HCEC 1CT (cell line): ENCODE measurements at places on chromosomes 5 and 9.
A peak's percentile ranks its signal among the peaks of the same experiment; 100 is the strongest.

DNA sequence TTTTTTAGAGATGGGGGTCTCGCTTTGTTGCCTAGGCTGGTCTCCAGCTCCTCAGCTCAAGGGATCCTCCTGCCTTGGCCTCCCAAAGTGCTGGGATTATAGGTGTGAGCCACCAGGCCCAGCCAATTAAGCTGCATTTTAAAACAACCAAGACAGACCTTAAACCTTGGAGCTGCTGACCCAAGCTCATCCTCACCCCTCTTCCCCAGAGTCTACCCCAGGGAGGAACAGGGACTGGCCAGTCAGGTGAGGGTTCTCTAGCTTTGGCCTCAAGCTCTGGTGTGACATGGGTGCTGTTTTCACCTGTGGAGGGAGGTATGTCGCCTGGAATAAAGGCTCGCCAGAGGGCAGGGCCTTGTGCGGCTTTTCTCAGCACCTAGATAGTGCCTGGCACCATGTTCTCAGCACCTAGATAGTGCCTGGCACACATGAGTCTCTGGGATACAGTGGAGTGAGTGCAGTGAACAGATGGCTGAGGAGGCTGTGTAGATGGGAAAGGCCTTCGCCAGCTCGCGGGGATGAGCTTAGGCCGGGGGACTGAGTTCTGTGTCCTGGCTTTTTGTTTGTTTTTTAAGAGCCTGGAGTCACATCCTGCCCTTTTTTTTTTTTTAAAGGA is 7.4 kb downstream of the CDK9 start:
- no peak for DNase-seq

GRCh38 chr9:92610470-92611420 is 59.2 kb downstream of the IPPK start:
- no peak for DNase-seq

DNA sequence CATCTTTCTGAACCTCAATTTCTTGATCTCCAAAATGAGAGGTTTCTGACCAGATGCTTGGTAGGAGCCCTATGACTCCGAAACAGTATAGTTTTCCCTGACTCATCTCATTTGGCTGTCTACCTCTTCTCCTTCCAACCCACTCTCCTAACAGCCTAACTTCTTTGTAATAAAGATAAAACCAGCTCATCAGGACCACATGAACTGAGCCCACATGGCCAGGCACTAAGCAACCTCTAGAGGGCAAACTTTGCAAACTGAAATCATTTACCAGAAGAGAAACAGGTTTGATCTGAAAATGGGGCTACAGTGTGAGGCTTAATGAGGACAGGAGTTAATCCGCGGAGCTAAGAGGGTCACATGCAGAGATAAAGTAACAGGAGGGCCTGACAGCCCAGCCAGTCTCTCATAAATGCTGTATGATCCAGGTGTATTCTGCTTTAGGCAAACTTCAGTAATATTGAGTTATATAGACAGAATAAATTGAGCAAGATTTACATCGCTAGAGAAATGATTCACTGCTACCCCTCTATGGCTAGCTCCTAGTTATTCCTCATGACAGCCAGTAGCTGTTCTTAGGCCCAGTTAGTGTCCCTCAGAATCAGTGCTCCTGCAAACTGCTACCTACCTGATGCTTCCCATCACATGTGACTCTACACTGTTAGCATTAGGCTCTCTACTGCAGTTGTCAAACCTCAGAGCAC is 64.6 kb downstream of the ABCA1 start:
- DNase-seq, result peak; percentile 89

- DNase-seq, result no peak
These were observed 29.8 kb downstream of the ANKRD33B start for GRCh38 chr5:10593531-10594181.

DNA sequence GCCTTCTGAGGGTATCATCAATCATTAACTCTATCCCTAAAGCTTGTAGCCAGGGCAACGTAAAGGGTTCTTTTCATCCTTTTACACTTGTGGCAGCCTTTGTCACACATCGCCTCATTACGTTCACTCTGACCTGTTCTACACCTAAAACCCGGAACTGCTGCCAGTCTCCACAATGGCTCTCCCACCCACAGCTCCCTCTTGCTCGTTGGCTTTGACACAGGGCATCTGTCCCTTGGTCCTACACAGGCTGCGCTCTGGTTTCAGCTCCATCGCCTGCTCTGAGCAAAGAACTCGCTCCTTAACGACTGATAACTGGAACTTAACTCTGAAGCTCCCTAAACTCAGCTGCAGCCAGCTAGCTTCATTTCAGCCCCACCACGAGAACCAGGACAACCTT is 112.8 kb upstream of the CTNND2 start:
- DNase-seq, result no peak

- DNase-seq, result no peak
These were observed 29.6 kb downstream of the LHX2 start for GRCh38 chr9:124040935-124041816.

GRCh38 chr5:58872670-58873273 is 289.9 kb downstream of the RAB3C start:
- DNase-seq, result no peak

DNA sequence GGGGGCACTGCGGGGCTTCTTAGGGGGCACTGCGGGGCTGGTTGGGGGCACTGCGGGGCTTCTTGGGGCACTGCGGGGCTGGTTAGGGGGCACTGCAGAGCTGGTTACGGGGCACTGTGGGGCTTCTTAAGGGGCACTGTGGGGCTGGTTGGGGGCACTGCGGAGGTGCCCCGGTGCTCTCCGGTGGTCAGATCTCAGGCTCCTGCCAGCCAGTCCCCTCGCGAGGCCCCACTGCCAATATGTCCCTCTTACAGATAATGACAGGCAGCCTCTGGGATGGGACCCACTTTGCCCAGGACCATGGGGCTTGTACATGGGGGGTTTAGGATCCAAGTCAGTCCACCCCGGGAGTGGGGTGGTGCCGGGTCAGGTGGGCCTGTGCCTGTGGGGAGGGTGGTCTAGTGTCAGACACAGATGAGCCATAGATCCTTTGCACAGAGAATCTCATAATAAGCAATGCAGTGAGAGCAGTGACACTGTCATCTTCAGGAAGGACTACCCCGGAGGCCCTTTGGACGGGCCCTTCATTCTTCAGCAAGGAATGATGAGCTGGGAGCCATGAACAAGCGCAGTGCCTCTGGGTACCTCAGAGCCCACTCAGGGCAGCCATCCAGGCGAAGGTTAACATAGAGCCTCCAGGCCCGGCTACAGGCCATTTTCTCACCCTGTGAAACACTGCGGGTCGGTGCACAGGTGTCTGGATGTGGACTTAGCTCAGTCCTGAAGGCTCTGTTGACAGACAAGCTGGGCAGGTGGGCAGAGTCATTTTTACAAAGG is 38.2 kb downstream of the COL5A1 start:
- no peak for DNase-seq

GRCh38 chr5:125313555-125313954 is 567.1 kb upstream of the ZNF608 start:
- DNase-seq, result no peak

DNA sequence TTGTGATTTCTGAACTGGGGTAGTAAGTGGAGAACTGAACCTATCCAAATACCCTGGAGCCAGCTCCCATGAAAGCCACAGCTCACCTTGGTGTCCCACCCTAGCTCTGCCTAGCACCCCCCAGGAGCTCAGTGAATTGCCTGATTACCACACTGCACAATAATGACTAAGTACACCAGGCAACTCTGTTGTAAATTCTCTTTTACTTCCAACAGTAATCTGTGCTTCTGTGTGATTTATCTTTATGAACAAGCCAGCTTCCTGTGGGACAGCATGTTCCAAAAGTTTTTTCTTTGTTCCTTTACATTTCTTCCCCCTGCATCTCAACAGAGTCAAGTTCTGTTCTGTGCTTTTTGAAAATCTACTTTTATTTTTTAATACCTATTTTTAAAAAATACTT is 22.1 kb upstream of the GRPEL2 start:
- DNase-seq, result no peak
